ENCODE measurements at places on chromosomes 11 and 22. TPM values are rescaled to one million over a fixed set of nuclear protein-coding genes. Genes with fewer than 3 reads are reported as not detected.
A peak's percentile ranks its signal among the peaks of the same experiment; 100 is the strongest.

GPR83 gene
- 0.33 TPM for total RNA-seq

ROBO4 gene
- 220 TPM for total RNA-seq

GLB1L2 gene
- 0.36 TPM for total RNA-seq

DEUP1 gene
- total RNA-seq = not detected

TBX10 gene
- not detected for total RNA-seq

DBX1 gene
- total RNA-seq = not detected

MYO7A gene
- total RNA-seq = 99.1 TPM

DNA sequence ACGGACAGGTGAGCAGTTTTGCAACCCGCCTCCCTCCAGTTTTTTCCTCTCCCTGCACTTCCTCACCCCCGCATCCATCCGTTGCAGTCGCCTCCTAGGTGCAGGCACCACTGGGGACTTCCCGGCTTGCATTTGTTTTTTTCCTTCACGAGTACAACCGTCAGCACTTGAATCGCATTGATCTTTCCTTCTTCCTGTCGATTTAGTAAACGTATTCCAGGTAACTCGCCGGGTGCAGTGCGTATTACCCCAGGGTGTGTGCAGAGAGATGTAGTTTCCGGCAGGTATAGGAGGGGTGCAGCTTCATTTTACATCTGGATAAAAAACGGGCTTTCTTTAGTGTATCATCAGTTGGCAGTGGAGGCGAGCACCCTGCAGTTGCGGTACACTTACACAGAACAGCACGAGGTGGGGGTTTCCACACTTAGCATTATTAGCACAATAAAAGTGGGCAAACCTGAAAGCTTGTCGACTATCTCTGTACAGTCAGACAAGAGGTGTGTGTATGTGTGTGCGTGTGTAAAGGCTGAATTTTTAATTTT lies at the start of gene SORL1-AS1:
SORL1-AS1 (minus strand) TSS at position 359 of the 542 bp plus-strand sequence.
- no peaks in the 10 kb centered on the region for H3K27me3 ChIP-seq
- H3K4me1 ChIP-seq = peaks cover 88% of the 10 kb centered on the region
- peak within 1 kb of the TSS; percentile 84 for H3K27ac ChIP-seq
- DNase-seq = no peak

DNA sequence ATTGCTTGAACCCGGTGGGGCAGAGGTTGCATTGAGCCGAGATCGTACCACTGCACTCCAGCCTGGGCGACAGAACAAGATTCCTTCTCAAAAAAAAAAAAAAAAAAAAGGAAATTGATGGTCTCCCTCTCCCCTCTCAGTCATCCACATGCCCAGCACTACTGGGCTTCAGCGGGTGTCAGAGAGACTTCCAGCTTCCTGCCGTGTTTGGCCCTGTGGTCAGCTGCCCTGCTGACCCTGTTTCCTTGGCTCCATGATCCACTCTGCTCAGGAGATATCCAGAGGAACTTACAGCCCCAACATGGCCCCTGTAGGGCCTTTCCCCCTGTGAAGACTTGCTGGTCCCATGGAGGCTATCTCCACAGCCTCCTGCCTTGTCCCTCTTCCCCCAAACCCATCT lies 6.1 kb upstream of the PNPLA3 start:
- no peak overlapping the region for H3K27ac ChIP-seq
- no peaks in the 10 kb centered on the region for H3K36me3 ChIP-seq
- H3K4me3 ChIP-seq = no peak overlapping the region
- DNase-seq = no peak
- H3K27me3 ChIP-seq = peaks cover 43% of the 10 kb centered on the region
- no peaks in the 10 kb centered on the region for H3K4me1 ChIP-seq

GRCh38 chr22:44759001-44759400 lies 6.6 kb downstream of the ARHGAP8 start:
- H3K4me3 ChIP-seq = no peak overlapping the region
- DNase-seq = peak; percentile 49
- peaks cover 32% of the 10 kb centered on the region for H3K27me3 ChIP-seq

- H3K27ac ChIP-seq = no peak overlapping the region
- no peak overlapping the region for H3K4me3 ChIP-seq
- H3K27me3 ChIP-seq = no peaks in the 10 kb centered on the region
These were observed 53.4 kb upstream of the WNT7B start for GRCh38 chr22:46030231-46030880.

DNA sequence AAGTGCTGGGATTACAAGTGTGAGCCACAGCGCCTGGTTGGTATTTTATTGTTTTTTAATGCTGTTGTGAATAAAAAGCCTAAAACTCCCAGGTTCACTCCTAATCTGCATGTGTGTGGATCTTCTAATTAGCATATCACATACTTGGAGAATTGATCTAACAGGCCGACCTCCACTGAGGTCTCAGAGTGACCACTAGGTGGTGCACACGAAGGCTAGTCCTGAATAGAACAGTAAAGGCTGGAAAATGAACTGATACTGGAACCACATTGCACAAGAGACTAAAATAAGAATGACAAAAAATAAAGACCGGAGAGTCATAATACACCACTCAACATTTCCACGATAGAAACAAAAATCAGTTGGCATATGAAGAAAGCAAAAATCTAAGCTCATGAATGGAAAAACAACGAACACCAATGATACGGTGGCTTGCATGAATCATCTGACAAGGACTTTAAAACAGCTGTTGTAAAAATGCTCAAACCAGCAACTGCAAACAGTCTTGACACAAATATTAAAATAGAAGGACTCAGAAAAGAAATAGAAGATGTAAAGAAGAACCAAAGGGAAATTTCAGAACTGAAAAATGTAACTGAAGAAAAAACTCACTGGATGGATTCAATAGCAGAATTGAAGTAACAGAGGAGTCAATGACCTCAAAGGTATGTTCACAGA lies 19.2 kb downstream of the PIM3 start:
- no peak overlapping the region for H3K27ac ChIP-seq
- H3K4me1 ChIP-seq = peaks cover 37% of the 10 kb centered on the region
- no peaks in the 10 kb centered on the region for H3K36me3 ChIP-seq

DNA sequence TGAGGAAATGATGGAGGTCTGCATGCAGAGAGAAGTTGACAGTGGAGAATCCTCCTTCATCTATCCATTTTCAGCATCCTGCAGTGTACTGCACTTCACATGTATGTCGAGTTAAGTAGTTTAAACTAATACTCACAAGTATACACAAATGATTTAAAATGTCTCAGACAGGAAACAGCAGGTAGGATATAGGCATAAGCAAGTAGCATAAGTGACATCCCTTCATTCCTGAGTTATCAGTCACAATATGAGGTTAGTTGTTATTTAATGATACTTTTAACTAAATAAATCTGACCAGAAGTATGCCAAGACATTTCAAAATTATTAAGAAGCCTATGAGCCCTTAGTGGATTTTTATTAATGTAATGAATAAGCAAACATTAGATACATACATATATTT lies 37.4 kb downstream of the MTMR2 start:
- no peak overlapping the region for H3K4me3 ChIP-seq
- H3K36me3 ChIP-seq = peaks cover 43% of the 10 kb centered on the region
- H3K4me1 ChIP-seq = no peaks in the 10 kb centered on the region
- DNase-seq = no peak
- no peak overlapping the region for H3K27ac ChIP-seq
- H3K27me3 ChIP-seq = no peaks in the 10 kb centered on the region

DNA sequence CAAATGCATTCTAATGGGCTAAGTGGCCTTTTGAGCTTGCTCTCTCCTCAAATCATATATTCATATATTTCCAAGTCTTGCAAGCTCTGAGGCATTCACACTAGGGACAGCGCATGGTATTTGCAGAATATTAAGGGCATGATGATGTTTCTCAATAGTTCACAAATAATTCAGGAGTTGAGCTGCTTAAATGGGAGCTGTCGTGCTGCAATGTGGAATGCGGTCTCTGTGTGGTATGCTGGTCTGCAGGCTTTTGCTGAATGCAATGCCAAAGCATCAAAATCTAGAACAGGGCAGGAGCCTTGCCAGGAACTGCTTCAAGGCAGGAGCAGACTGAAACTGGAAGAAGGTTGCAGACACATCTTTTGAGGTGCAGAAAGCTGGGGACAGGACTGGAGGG lies 1060.0 kb downstream of the TBC1D22A start:
- H3K4me1 ChIP-seq = no peaks in the 10 kb centered on the region
- no peak overlapping the region for H3K4me3 ChIP-seq
- no peak for DNase-seq
- H3K36me3 ChIP-seq = no peaks in the 10 kb centered on the region

DNA sequence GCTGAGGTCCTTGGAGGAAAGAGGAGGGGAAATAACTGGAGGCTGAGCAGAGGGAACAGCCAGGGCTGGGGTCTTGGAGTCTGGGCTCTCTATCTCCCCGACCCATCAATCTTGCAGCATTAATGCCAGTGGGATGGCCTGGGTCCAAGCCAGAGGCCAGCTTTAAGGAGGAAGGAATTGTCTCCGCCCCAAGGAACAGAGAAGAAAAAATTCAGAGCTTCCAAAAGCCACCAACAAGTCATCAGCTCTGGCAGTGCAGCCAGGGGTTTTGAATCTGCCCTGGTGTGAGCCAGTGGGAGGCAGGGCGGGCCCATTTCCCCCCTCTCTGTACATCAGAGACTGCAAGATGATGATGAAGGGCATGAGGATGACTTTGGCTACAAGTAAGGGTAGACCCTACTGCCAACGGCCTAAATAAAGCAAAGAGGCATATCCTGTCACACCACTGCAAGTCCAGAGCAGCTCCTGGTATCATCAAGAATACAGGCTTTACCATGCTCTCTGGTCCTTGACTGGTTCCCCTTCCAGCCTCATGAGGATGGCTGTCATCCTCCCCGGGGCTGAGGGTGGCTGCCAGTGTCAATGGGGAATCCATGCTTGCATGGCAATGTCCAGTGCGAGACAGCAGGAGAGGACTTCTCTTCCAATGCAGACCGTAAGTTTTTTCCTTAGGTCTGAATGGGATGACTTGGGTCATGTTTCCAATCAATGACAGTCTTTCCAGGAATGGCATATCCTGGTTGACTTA lies 34.4 kb downstream of the LRRC32 start:
- no peaks in the 10 kb centered on the region for H3K36me3 ChIP-seq
- H3K4me3 ChIP-seq = no peak overlapping the region
- no peaks in the 10 kb centered on the region for H3K27me3 ChIP-seq
- DNase-seq = no peak
- H3K4me1 ChIP-seq = peaks cover 29% of the 10 kb centered on the region

- H3K4me1 ChIP-seq = peaks cover 45% of the 10 kb centered on the region
- no peaks in the 10 kb centered on the region for H3K36me3 ChIP-seq
- no peak for DNase-seq
These were observed 35.4 kb upstream of the FLI1 start for GRCh38 chr11:128658502-128658901.

- H3K27me3 ChIP-seq = no peaks in the 10 kb centered on the region
- peak overlapping the region; percentile 76 for H3K27ac ChIP-seq
- peaks cover 24% of the 10 kb centered on the region for H3K4me1 ChIP-seq
- peak; percentile 91 for DNase-seq
- no peaks in the 10 kb centered on the region for H3K36me3 ChIP-seq
- H3K4me3 ChIP-seq = no peak overlapping the region
These were observed 10.5 kb downstream of the NUMA1 start for GRCh38 chr11:72069787-72070251.

DNA sequence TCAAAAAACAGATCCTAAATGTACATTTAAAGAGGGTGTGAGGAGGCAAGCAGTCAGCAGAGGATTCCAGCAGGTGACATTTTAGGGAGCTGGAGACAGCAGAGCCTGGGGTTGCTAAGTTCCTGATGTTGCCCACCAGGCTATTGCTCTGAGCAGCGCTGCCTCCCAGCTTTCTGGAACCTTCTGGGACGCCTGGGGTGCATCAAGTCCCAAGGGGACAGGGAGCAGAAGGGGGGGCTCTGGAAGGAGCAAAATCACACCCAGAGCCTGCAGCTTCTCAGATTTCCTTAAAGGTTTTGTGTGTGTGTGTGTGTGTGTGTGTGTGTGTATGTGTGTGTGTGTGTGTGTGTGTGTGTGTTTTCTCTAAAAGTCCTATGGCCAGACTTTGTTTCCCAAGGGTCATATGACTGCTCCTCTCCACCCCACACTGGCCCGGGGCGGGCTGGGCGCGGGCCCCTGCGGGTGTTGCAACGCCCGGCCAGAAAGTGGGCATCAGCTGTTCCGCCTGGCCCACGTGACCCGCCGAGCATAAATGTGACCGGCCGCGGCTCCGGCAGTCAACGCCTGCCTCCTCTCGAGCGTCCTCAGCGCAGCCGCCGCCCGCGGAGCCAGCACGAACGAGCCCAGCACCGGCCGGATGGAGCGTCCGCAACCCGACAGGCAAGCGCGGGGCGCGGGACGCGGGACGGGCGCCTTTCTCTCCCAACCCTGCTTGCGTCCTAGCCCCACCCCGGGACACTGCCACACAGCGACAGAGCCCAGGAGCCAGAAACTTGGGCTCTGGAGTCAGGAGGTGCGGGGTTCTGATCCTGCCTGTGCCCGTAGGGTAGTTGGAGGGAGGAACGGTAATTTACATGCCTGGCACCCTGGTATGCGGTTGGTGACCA lies at the start of gene HMOX1:
HMOX1 (plus strand) TSS at position 560 of the 887 bp plus-strand sequence; CDS start at position 638, 78 bp downstream.
- peak within 1 kb of the TSS; percentile 74 for H3K4me3 ChIP-seq
- peak; percentile 97 for DNase-seq
- no peaks in the 10 kb centered on the region for H3K27me3 ChIP-seq
- H3K4me1 ChIP-seq = peaks cover 19% of the 10 kb centered on the region
- H3K27ac ChIP-seq = peak within 1 kb of the TSS; percentile 81

- peaks cover 6% of the 10 kb centered on the region for H3K4me1 ChIP-seq
- no peak overlapping the region for H3K4me3 ChIP-seq
- no peaks in the 10 kb centered on the region for H3K27me3 ChIP-seq
- H3K27ac ChIP-seq = no peak overlapping the region
These were observed 28.0 kb upstream of the CABP7 start for GRCh38 chr22:29691636-29692326.

GRCh38 chr11:22957786-22958185 lies 97.5 kb upstream of the CCDC179 start:
- no peaks in the 10 kb centered on the region for H3K27me3 ChIP-seq
- no peak for DNase-seq
- no peak overlapping the region for H3K27ac ChIP-seq

GRCh38 chr11:62399878-62400266 lies 19.0 kb upstream of the SCGB1A1 start:
- H3K27me3 ChIP-seq = no peaks in the 10 kb centered on the region
- H3K36me3 ChIP-seq = no peaks in the 10 kb centered on the region
- peaks cover 14% of the 10 kb centered on the region for H3K4me1 ChIP-seq
- no peak overlapping the region for H3K4me3 ChIP-seq

DNA sequence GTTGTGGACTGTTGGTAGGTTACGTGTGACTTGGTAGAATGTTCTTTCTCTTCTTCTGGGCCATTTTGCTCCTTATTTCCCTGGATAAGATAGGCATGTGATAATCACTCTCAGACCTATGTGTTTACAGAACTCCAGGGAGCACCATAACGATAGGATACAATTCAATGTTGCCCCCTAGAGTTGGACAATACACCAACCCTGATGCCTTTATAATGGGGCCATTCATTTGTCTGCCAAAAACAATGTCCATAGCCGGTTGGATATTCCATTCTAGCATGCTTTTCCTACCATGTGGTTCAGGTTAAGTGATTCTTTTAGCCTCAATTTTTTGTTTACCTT lies 60.5 kb downstream of the APIP start:
- H3K27me3 ChIP-seq = no peaks in the 10 kb centered on the region
- H3K4me1 ChIP-seq = no peaks in the 10 kb centered on the region
- no peak for DNase-seq
- H3K36me3 ChIP-seq = no peaks in the 10 kb centered on the region

- H3K27ac ChIP-seq = peak overlapping the region; percentile 98
- peaks cover 83% of the 10 kb centered on the region for H3K4me1 ChIP-seq
- DNase-seq = peak; percentile 96
- no peaks in the 10 kb centered on the region for H3K27me3 ChIP-seq
These were observed 950 bp downstream of the FERMT3 start for GRCh38 chr11:64207256-64208085.
